ENCODE measurements at places on chromosomes 12 and 14. TPM values are rescaled to one million over a fixed set of nuclear protein-coding genes. Genes with fewer than 3 reads are reported as not detected.
A peak's percentile ranks its signal among the peaks of the same experiment; 100 is the strongest.

DNA sequence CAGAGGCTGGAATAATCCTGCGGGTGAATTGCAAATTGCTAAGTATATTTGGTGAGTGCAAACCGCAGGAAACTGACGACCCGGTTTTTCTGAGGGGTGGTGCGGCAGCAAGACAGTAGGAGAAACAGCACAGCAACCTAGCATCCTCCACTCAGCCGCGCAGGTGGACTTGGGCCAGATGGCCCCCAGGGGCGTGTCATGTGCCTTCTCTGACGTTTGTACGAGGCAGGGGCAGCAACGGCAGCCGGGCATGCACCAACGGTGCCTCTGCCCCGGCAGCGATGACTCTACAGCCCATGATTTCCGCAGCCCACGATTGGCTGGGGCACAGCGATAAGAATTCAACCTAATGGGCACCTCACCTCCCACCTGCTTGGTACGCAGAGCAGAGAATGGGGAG lies 11.1 kb upstream of the CLEC2A start:
- DNase-seq = no peak

- peak; percentile 90 for DNase-seq
Measured at GRCh38 chr12:480831-481816, 21.4 kb downstream of the B4GALNT3 start.

- peak; percentile 67 for DNase-seq
Measured at GRCh38 chr12:118103201-118103600, 610 bp downstream of the VSIG10 start.

Gene PMEL
- 0.59 TPM for total RNA-seq

GRCh38 chr12:43852744-43853143 lies 16.9 kb downstream of the TMEM117 start:
- DNase-seq = no peak

GRCh38 chr12:39176356-39176755 lies 266.6 kb downstream of the KIF21A start:
- DNase-seq = no peak

DNA sequence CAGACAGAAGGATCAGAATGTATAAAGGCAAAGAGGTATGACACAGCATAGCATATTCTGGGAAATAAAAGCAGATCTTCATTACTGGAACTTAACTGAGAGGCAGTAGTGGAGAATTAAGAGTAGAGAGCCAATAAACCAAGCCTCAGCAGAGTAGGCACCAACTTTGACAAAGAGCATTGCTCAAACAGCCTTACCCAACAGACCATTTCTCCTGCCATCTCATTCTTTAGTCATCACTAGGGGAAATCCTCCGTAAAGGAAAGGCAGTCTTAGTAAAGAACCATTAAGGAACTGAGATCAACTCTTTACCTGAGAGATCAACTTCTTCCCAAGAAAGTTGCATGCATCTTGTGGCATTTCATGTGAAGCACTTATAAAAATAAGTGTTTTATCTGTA lies 36.6 kb downstream of the SENP1 start:
- DNase-seq = no peak

Gene CARMIL3
- not detected for total RNA-seq

- DNase-seq = no peak
Measured at GRCh38 chr14:94773061-94773648, 3.2 kb upstream of the GSC start.

DNA sequence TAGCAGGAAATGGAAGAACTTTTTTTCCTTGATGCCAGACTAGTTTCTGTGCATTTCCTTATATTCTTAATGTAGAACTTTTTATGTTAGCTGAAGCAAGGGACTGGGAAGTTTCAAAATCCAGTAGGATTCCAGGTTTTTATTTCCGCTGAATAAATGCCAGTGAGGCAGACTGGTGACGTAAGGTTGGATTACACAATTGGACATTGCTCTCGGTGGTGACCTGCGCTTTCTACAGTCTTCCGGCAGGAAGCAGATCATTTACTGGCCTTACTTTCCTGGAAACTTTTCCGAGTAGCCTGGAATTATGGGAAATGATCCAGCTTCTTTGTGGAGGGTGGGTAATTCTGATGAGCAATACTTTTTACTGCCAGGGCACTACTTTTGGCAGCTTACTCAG lies 3.6 kb downstream of the IFT43 start:
- no peak for DNase-seq

GRCh38 chr14:24394275-24394674 lies 4.5 kb upstream of the NYNRIN start:
- no peak for DNase-seq

DNA sequence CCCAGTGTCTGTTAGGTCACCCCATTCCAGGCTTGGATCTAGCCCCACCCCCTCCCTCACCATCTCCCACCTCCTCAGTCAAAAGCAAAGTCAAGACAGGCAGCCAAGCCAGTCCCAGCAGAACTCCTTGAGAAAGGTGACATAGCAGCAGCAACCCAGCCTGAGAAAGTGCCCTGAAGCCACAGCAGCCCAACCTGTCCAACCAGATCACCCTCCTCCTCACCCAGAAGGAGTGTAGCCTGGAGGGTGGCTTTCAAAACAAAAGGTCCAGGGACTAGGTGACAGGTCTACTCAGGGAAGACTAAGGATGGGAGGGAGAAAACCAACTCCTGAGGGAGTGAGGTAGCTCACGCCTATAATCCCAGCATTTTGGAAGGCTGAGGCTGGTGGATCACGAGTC lies 5.2 kb downstream of the RAB15 start:
- DNase-seq = no peak

GRCh38 chr12:51390457-51390856 lies 749 bp downstream of the GALNT6 start:
- peak; percentile 53 for DNase-seq

- no peak for DNase-seq
Measured at GRCh38 chr12:24721191-24721590, 227.7 kb downstream of the BCAT1 start.

Gene NYNRIN
- 7.2 TPM for total RNA-seq

DNA sequence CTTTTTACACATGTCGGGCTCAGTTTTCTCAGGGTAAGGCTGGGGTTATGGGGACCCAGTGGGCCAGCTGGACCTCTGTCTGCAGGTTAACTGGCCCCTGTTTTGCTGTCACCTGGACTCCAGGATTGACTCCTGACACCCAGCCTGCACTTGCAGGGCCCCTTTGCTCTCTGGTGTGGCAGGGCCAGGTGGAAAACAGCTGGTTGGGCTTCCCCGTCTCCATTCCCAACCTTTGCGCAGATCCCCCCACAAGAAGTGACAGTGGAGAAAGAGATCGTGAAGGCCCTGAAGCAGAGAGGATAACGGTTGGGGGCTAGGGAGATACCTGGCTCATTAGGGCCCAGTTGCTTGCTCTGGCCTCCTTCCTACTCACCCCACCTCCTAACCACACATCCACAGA lies 1.5 kb upstream of the PPP1R1A start:
- DNase-seq = no peak

Gene COX8C
- total RNA-seq = not detected

DNA sequence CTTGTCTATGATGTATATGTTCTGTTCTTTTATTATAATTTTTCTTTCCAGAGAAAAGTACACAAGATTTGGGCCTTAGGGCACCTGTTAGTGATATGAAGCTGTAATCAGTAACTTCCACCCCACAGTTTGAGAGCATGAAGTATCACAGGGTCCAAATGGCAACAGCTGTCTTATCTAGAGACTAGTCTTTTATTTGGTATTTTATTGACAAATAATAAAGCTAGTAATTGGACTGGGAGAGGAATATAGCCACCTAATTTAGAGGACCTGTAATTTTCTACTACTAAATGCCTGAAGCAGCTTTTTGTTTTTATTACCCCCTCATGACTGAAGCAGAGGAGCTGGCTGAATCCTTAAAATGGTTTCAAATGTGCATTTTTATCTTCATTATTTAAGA lies 174.8 kb downstream of the PDZRN4 start:
- DNase-seq = no peak

DNA sequence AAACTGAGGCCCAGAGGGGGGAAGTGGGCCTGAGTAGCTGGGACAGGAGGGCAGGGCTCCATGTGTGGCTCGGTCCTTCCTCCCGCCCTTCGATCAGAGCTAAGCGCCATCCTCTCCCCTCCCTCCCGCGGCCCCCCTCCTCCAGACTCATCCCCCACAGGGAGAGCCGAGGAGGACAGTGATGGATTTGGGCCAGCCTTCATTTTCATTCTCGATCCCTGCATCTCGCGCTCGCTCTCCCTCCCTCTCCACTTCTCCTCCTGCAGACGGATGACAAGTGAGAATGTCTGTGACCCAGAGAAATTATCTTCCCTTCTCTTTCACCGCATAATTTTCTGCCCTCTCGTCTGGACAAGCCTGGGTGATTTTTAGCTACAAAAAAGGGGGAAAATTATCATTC lies 183.3 kb downstream of the RBM19 start:
- no peak for DNase-seq

DNA sequence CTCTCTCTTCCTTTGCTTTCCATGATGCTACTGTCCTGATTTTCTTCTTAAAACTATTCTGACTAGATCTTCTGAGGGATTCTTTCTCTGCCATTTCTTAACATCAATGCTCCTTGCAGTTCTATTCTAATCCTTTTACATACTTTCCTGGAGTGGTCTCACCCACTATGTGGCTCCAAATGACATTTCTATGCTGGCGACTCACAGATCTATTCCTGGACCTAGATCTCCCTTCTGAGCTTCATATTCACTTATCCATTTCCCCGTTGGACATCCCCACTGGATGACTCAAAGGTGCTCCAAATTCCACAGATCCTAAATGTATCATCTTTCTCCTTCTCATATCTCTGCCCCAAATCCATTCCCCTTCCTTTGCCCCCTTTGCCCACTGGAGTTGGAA lies 4.1 kb downstream of the TEP1 start:
- peak; percentile 63 for DNase-seq

- no peak for DNase-seq
Measured at GRCh38 chr12:11615481-11615880, 34.0 kb upstream of the ETV6 start.

DNA sequence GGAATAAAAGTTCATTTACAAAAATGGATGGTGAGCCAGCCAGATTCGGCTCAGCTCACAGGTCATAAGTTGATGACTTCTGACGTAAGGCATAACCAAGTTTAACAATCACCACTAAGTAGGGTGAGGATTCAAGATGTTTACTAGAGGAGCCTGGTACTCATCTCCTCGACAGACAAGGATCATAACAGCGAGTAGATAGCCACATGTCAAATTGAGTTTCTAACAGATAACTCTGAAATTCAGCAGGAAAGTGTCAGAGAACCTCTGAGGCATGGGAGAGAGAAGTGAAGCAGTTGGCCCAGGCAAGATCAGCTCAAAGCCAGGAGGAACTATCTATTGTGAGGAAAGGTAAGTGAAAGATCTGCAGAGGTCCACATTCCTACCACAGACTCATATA lies 208.7 kb downstream of the NELL2 start:
- no peak for DNase-seq

Gene LRRK2
- 5.1 TPM for total RNA-seq

Gene KLRC2
- total RNA-seq = 0.88 TPM

GRCh38 chr14:92516966-92517506 lies 3.5 kb downstream of the RIN3 start:
- DNase-seq = peak; percentile 55

GRCh38 chr12:104357421-104357952 lies 53.9 kb downstream of the EID3 start:
- no peak for DNase-seq

DNA sequence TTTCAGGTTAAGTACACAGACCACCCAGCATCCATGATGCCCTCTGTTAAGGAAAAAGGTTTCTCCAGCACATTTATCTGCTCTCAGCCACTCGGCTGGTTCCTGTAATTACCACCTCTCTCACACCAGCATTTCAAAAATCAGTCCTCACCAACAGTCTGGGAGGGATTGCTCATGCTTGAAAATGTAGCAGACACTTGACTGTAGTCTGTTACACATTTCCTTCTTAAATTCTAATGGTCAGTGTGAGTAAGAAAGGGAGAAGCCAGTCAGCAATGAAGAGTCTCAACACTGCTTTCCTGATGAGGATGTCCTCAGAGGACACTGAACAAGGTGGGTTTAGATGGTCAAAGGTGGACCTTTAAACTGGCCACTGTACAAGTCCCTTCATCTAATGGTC lies 6.0 kb downstream of the ZBTB39 start:
- DNase-seq = peak; percentile 84

GRCh38 chr12:130463818-130464670 lies 126.4 kb downstream of the PIWIL1 start:
- no peak for DNase-seq

Gene CPSF2
- total RNA-seq = 38.9 TPM

GRCh38 chr14:103773521-103773920 lies 57.9 kb downstream of the ZFYVE21 start:
- no peak for DNase-seq

Gene GZMB
- not detected for total RNA-seq

Gene CDC42BPB
- total RNA-seq = 118 TPM

DNA sequence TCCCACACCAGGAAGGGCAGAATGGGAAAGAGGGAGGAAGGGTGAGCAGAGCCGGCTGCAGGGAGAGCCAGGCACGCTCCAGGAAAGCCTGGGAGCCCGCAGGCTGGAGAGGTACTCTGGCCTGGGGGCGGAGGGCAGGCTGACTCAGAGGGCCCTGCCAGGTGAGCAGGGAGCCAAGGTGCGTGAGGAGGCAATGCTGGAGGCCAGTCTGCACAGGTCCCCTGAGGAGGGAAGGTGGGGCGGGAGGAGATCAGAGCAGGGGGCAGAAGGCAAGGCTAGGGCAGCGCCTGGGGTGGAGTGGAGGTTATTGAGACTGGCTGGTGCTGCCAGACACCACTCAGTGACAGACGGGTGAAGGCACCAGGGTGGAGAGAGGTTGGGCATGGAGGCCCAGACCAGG lies 385.0 kb downstream of the BCL11B start:
- no peak for DNase-seq

- no peak for DNase-seq
Measured at GRCh38 chr12:77821699-77822203, 8.9 kb upstream of the NAV3 start.

DNA sequence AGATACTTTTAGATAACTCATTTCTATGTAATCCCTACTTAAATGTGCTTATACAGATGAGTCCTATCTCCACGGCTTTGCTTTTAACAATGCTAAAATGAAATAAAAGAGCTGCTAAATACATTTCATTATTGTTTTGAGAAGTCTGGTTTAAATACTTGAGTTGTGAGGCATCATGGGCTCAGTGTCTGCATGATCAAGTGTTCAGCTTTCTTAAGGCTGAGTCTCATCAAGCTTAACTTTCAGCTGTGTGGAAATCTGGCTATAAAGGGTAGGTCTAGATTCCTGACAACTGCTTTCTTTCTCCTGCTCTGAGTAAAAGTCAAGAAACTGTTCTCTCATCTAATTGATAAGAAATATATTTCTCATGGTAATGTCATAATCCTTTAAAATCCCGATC lies 235.4 kb downstream of the FSCB start:
- no peak for DNase-seq

Gene RERGL
- not detected for total RNA-seq

GRCh38 chr12:40569626-40570179 lies 122.5 kb upstream of the CNTN1 start:
- DNase-seq = no peak

Gene CBLN3
- total RNA-seq = 3.5 TPM

Gene ARHGAP5
- 85.7 TPM for total RNA-seq

GRCh38 chr14:59566725-59567124 lies 9.9 kb downstream of the CCDC175 start:
- no peak for DNase-seq

Gene RGS6
- not detected for total RNA-seq

Data from osteoblast (primary cell).